ENCODE measurements at places on chromosomes 11 and 22.

- DNase-seq, result no peak
These were observed 236.1 kb downstream of the KCNA4 start for GRCh38 chr11:29780756-29781155.

- no peak for DNase-seq
These were observed 2.3 kb upstream of the KDM2A start for GRCh38 chr11:67116758-67117105.

GRCh38 chr11:60625262-60625661 is 74.2 kb upstream of the MS4A8 start:
- no peak for DNase-seq

DNA sequence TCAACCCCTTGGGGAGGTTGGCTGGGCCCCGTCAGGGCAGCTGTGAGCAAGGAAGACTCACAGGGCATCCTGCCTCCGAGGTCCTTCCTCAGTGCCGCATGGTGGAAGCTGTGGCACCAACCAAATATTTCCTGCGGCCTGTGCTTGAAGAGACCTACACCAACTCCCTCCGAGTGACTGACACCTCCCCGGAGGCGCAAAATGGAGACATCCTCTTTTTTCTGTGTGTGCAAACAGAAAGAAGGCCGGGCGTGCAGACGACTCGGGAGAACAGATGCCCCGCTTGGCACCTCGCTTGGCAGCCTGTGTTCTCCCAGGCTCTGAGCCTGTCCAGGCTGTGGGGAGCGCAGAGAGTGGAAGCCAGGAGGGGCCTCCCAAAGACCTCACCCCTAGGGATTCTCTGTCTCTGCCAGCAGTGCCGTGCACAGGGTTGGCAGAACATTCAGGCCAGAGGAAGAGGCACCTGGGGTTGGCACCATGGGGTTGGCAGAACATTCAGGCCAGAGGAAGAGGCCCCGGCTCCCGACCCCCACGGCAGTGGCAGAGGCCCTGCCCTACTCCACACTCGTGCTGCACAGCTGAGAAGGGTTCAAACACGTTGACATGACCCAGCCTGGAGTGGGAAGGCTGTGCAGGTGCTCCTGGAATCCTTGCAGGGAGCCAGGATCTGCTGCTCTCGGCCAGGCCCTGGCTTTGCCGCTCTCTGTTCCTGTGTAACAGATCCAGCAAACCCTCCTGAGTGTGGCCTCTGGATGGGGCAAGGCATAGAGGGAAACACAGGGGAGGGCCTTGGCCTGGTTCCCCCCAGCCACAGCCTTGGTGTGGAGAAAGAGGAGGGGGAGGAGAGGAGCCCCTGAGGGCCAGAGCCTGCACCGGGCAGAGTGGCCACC is 805.5 kb downstream of the BRD1 start:
- no peak for DNase-seq

DNA sequence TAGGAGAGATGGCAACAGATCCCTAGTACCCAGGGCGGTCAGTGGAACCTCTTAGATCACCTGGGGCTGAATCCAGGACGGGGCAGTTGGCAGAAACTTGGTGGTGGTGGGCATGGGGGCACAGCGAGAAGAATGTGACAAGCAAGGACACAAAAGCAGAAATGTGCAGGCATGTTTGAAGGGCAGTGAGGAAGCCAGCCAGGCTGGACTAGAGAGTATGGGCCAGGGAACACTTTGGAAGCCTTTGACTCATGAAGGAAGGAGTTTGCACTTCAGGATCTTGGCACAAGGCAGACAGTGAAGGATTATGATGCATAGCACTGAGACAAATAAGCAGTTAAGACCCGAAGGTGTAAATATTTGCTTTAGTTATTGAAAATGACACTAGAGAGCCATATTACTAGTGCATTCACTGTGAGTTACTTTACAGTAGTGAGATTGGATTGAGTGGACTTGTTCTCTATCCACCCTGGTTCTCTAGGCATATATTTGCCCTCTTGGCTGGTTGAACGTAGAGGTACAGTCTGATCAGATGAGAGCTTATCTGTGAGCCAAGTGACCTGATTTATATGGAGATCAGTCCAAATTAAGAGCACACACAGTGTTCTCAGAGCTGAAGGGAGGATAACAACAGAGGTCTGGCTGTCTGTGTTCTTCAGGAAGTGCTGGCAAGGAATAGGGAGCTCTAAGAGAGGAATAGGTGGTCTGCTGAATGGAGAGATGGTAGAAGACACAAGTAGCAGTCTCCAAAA is 210.4 kb downstream of the SNX19 start:
- DNase-seq, result no peak

- DNase-seq, result no peak
These were observed 11.3 kb downstream of the IL17RA start for GRCh38 chr22:17096071-17096470.

GRCh38 chr11:116062490-116063171 is 558.4 kb upstream of the CADM1 start:
- no peak for DNase-seq

DNA sequence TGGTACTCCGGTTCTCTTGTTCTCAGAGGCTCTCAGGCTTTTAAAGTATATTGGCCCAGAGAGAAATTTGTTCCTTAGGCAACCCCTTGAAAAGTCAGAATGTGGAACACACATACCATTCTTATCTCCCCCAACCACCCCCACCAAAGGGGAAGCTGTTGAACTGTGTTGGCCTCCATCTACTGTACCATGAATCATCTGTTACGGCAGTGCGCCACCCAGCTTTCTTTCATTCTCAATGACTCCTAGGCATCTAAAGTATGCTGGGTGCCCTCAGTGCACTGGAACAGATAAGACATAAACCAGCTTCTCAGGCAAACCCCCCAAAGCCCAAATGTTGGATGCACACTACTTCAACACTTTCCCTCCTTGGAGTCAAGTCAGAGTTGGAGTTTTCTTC is 696.2 kb upstream of the TENM4 start:
- DNase-seq, result no peak

DNA sequence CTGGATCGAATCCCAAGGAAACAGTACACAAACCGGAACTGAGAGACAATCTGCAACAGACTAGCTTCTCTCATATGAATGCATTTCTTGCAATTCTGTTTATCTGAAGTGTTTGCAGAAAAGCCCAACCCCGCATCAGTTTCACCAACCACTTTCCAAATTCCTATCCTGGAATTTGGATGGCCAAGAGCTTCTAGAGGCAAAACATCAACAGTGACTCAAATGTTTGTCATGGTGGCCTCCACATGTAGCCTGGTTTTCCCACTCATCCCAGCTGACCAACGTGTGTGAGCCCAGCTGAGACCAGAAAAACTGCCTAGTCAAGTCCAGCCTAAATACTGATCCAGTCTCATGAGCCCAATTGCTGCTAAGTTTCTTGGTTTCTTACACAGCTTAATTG is 8.3 kb upstream of the MIEF1 start:
- DNase-seq, result no peak

DNA sequence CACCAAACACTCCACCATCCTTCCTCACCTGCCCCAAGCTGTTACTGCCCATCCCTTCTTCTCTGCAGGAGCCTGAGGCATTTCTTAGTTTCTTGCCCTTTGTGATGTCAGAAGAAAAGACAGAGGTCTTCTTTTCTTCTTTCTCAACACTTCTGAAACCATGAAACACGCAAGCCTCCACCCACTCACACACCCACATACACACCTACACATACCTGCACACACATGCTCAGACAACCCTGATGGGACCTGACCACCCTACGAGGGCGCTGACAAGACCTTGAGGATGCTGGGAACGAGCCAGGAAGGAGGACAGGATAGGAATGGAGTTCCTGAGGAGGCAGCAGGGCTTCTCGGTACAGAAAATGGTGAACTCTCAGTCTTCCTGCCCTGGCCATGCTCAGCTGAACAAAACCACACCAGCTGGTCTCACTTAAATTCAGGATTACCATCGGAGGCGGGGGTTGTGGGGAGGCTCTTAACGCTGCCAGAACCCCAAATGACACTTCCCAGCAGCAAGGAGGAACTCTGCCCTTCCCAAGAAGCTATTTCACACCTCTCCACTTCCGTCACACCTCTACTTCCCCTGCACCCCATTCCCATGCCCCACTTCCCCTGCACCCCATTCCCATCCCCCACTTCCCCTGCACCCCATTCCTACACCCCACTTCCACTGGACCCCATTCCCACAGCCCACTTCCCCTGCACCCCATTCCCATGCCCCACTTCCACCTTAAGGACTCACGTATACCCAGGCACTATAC is 41.0 kb downstream of the CSF2RB start:
- DNase-seq, result no peak

GRCh38 chr22:22661275-22661674 is 16.9 kb downstream of the GGTLC2 start:
- no peak for DNase-seq

- no peak for DNase-seq
These were observed 71.9 kb upstream of the CDON start for GRCh38 chr11:126134461-126135155.

- no peak for DNase-seq
These were observed 106.4 kb downstream of the SERGEF start for GRCh38 chr11:17906436-17906835.

DNA sequence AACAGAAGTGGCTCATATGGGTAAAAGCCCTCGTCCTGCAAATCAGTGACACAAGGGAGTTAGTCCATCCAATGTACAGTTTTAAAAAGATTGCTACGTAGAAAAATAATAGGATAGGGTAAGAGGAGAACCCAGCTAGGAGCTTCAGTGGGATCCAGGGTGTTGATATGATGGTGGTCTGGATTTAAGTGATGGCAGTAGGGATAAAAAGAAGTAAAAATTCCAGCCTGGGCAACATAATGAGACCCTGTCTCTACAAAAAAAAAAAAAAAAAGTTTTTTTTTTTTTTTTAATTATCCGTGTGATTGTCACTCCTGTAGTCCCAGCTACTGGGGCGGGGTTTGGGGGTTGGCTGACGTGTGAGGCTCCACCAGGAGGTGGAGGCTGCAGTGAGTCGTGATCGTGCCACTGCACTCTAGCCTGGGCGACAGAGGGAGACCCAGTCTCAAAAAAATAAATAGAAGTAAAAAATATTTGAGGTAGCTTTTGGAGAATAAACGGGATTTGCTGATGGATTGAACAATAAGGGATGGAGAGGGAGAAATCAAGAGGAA is 7.0 kb upstream of the L3MBTL2 start:
- DNase-seq, result no peak

GRCh38 chr22:37425800-37426705 is 1.2 kb downstream of the ELFN2 start:
- no peak for DNase-seq

- no peak for DNase-seq
These were observed 14.3 kb downstream of the TP53AIP1 start for GRCh38 chr11:128928400-128928799.

GRCh38 chr11:79232346-79232745 is 208.5 kb downstream of the TENM4 start:
- DNase-seq, result no peak

DNA sequence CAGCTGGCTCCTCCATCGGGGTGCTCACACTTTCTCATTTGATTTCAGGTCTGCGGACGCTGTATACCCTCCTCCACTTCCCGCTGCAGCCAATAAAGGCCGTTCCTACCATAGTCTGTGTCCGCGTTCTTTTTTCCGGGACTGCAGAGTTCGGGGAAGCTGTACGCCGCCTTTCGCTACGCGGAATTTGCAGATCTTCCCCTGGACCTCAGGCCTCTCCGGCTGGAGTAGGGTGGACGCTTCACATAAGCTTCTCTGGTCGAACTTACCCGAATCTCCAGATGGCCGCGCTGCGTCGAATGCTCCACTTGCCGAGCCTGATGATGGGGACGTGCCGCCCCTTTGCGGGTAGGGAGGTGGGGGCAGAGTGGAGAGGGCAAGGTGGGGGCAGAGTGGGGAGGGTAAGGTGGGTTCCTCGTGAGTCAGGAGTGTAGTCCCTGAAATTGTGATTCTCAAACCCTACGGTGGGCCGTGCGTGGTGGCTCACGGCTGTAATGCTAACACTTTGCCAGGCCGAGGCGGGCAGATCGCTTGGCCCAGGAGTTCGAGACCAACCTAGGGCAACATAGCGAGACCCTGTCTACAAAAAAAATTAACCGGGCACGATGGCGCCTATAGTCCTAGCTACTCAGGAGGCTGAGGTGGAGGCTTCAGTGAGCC is 617 bp downstream of the CSKMT start:
- peak; percentile 32 for DNase-seq
